ENCODE measurements at places on chromosomes 11 and 22.

GRCh38 chr22:47168900-47169800, 406.7 kb downstream of the TBC1D22A start:
- no peak overlapping the region for H3K27ac ChIP-seq
- DNase-seq, result no peak
- no peak overlapping the region for H3K4me3 ChIP-seq
- peaks cover 30% of the 10 kb centered on the region for H3K36me3 ChIP-seq

DNA sequence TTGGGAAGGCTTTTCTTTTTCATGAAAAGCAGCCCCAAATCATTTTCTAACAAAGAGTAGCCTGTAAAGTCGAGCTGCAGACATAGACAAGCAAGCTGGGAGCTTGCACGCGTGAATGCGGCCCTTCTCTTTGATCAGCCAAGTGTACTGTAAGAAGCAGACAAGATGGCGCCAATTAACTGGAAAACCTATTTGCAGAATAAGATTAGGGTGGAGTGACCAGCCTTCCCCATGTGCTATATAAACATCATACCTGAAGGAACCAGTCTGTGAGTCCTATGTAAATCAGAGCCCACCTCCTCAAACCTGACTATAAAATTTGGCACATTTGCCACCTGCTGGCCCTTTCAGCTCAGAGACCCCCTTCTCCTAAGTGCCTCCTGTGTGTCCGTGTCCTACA, 982.7 kb downstream of the OPCML start:
- no peak overlapping the region for H3K27ac ChIP-seq
- H3K4me3 ChIP-seq, result no peak overlapping the region
- H3K36me3 ChIP-seq, result no peaks in the 10 kb centered on the region

DNA sequence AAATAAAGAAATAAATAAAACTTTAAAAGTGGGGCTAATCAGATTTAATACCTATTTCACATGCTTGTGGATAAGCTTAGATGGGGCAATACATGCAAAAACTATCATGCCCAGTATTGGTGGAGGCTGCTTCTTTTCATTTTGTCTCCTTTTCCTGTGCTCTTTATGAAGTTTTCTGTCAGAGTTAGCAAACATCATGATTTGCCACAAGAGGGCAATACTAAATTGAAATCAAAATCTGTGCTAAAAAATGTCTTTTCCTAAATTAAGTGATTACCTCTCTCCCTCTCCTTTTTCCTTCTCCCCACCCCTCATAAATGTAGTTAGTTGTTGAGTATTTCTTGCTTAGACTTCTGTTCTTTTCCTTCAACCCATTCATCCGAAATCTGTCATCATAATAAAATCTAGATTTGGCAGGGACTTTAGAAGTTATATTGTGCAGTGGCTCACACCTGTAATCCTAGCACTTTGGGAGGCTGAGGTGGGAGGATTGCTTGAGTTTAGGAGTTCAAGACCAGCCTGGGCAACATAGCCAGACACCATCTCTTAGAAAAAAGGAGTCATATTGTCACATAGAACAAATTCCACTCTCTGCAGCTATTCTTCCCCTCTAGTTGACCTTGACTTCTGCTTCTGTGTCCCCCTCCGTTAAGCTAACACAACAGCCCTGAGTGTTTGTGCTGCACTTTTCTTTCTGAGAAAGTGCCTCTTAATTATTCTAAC, 4.7 kb upstream of the ARHGAP42 start:
- peaks cover 6% of the 10 kb centered on the region for H3K27me3 ChIP-seq
- no peak overlapping the region for H3K27ac ChIP-seq
- H3K4me3 ChIP-seq, result no peak overlapping the region

- no peak overlapping the region for H3K27ac ChIP-seq
- no peak overlapping the region for H3K4me3 ChIP-seq
- peaks cover 9% of the 10 kb centered on the region for H3K4me1 ChIP-seq
- no peaks in the 10 kb centered on the region for H3K27me3 ChIP-seq
- no peaks in the 10 kb centered on the region for H3K36me3 ChIP-seq
- no peak for DNase-seq
Observed at GRCh38 chr11:47355283-47356128, 3.0 kb upstream of the MYBPC3 start.

DNA sequence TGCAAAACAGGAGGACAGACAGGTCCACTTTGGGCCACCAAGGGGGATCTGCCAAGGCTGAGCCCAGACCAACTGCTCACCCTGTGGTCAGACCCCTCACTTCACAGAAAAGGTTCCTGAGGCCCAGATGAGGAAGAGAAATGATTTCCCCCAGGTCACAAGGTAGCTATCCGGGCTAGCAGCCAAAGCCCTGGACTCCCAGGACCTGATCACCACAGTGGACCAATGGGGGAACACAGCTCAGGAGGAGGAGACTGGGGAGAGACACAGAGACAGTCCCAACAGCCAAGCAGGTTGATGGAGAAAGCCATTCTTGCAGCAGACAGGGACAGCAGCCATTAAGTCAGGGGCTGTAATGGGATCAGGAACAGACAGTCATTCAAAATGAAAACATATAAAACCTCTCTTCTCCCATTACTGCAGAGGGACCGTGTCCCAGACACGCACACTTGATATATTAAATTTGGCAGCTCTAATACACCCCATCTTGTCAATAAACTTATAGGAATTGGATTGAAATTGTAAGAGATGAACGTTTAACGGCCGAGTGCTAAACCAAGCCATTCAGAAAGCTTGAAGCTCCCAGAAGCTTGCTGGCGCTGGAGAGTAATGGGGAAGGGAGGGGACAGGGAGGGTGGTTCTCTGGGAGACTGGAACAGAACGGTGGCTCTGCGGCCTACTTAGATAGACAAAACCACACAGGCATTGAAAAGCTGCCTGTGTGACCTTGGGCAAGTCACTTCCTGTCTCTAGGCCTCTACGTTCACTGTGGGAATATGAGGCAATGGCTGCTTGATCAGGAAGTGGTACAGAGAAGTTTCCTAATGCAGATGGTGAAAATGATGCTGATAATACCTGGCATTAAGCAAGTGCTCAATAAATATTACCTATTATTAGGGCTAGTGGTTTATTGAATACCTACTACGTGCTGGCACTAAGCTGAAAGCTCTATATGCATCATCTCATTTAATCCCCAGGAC, 16.0 kb downstream of the ZMAT5 start:
- no peak overlapping the region for H3K27ac ChIP-seq
- no peaks in the 10 kb centered on the region for H3K27me3 ChIP-seq
- peaks cover 20% of the 10 kb centered on the region for H3K36me3 ChIP-seq
- no peak overlapping the region for H3K4me3 ChIP-seq

DNA sequence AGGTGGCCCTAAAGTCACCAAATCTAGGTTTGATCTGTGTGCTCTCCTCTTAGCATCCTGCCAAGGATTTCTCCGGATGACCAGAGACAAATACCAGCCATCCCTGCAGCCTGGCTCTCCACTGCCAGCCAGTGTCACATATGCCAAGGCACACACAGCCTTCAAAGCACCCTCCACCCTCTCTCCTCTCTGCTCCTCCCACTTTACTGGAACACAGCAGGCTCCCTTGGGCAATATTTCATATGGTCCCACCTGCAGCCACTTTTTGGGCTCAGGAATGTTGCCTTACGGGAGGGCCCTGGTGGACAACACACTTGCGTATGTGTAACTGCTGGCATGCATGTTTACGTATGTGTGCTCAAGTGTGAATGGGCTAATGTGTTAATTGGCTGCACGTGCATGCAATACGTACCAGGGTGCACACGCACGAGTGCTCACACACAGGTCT, 183.9 kb downstream of the CEP164 start:
- DNase-seq, result no peak
- H3K4me1 ChIP-seq, result no peaks in the 10 kb centered on the region
- no peak overlapping the region for H3K4me3 ChIP-seq

GRCh38 chr11:60924110-60924905, at the start of gene TMEM132A:
Gene TMEM132A, plus strand, starts transcription at chr11:60924460. Its CDS starts 174 bp downstream, at chr11:60924634.
- peak within 1 kb of the TSS; percentile 45 for H3K4me3 ChIP-seq
- H3K27me3 ChIP-seq, result peaks cover 25% of the 10 kb centered on the region
- DNase-seq, result no peak
- H3K4me1 ChIP-seq, result peaks cover 26% of the 10 kb centered on the region

DNA sequence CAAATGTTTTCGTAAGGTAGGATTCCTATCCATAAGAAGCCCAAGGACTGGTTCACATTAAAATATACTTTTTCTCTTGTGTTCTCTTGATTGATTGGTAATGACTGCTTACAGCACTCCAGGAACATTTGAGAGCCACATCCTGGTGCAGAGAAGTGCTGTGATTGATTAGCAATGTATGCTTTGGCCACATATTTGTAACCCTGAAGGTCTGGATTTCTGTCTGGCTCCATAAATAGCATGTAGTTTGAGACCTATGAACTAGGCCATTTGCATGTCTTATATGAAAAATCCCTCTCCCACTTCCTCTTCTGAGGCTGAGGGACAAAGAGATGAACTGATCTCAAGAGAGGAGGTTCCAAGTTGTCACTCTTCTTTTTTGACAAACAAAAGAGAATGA, 49.3 kb upstream of the CD44 start:
- H3K36me3 ChIP-seq, result no peaks in the 10 kb centered on the region
- peaks cover 39% of the 10 kb centered on the region for H3K4me1 ChIP-seq
- DNase-seq, result no peak
- no peaks in the 10 kb centered on the region for H3K27me3 ChIP-seq
- H3K4me3 ChIP-seq, result no peak overlapping the region

GRCh38 chr11:76107971-76108370, 98.3 kb downstream of the WNT11 start:
- no peak overlapping the region for H3K27ac ChIP-seq
- no peak for DNase-seq
- no peaks in the 10 kb centered on the region for H3K36me3 ChIP-seq
- H3K4me1 ChIP-seq, result no peaks in the 10 kb centered on the region
- no peaks in the 10 kb centered on the region for H3K27me3 ChIP-seq

DNA sequence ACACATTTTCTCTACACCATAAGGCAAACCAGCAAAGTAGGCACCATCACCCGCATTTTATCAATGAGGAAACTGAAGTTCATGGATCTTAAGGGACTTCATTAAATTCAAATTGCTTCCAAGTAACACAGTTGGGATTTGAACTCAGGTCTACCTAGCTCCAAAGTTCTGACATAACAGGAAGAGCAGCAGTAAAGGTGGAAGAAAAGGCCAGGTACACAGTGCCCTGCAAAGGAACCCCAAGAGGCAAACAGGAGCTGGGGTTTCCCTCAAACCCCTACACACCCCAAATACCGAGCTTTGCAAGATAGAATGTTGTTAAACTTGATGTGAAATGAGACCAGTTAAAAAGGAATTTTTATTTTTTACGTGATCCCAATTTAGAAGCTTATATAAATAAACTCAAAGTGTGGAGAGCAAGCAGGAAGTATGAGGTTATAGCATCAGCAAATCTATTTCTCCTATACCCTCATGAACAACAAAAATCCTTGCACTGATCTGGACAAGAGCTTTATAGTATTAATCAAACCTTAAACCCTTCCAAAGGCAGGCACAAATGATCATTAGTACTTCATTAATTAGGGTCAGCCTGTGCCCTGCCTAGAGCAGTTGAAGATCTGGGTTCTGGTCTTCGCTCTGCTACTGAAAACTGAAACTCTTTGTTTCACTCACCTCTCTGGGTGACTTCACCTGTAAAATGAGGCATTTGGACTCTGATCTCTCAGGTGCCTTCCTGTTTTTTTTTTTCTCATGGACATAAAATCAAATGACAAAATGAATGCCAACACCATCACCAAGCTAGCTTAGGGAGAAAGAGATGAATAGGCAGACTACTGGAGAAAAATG, 36.5 kb downstream of the SYTL2 start:
- H3K27me3 ChIP-seq, result no peaks in the 10 kb centered on the region
- no peak overlapping the region for H3K27ac ChIP-seq
- H3K4me1 ChIP-seq, result peaks cover 7% of the 10 kb centered on the region
- no peaks in the 10 kb centered on the region for H3K36me3 ChIP-seq

DNA sequence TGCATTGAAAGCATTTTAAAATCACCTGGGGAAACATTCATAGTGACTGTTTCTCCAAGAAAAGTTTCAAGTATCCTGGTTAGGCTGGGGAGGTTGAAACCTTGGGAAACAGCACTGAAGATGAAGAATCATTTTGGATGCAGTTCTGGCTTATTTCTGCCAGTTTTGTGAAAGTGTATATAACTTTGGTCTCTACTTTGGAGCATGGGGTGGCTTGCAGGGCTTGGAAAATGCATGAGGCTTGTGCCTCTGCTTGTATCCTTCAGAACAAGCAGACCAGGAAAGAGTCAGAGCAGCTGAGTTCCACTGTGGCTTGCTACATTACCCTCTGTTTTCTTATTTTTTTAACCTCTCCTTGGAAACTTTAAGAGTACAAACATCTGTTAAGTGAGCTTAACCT, 19.5 kb downstream of the SLC5A12 start:
- no peaks in the 10 kb centered on the region for H3K4me1 ChIP-seq
- H3K27me3 ChIP-seq, result no peaks in the 10 kb centered on the region
- no peak overlapping the region for H3K27ac ChIP-seq
- H3K4me3 ChIP-seq, result no peak overlapping the region
- no peaks in the 10 kb centered on the region for H3K36me3 ChIP-seq
- no peak for DNase-seq

- no peak within 1 kb of the TSS for H3K27ac ChIP-seq
- no peaks in the 10 kb centered on the region for H3K27me3 ChIP-seq
- peaks cover 15% of the 10 kb centered on the region for H3K36me3 ChIP-seq
- peak within 1 kb of the TSS; percentile 41 for H3K4me3 ChIP-seq
- peaks cover 13% of the 10 kb centered on the region for H3K4me1 ChIP-seq
- DNase-seq, result peak; percentile 51
Observed at GRCh38 chr11:45885274-45885920, at the start of gene MAPK8IP1. Gene MAPK8IP1, plus strand, starts transcription at chr11:45885651. Its CDS starts 170 bp downstream, at chr11:45885821.

- H3K27ac ChIP-seq, result peak overlapping the region; percentile 77
- DNase-seq, result peak; percentile 31
- H3K4me1 ChIP-seq, result peaks cover 99% of the 10 kb centered on the region
- no peak overlapping the region for H3K4me3 ChIP-seq
- H3K36me3 ChIP-seq, result peaks cover 12% of the 10 kb centered on the region
Observed at GRCh38 chr11:73969991-73970800, 12.4 kb downstream of the UCP2 start.

DNA sequence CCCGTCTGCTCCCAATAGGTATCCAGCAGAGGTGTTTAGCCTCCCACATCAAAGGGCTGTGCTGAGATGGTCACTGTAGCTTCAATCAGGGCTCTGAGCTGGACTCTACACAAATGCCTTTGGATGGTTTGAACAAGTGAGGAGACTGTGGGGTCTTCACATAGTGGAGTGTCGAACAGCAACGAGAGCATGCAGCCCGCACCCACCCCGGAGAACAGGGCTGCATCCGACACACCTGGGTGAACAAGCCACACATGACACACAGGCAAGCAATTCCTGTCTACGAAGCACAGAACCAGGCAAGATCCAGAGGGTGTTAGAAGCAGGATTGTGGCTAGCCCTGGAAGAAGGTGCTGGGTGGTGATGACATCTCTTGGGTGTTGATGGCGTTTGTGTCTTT, 58.0 kb upstream of the FGF3 start:
- H3K4me3 ChIP-seq, result no peak overlapping the region
- no peak for DNase-seq
- no peaks in the 10 kb centered on the region for H3K36me3 ChIP-seq
- no peaks in the 10 kb centered on the region for H3K4me1 ChIP-seq

DNA sequence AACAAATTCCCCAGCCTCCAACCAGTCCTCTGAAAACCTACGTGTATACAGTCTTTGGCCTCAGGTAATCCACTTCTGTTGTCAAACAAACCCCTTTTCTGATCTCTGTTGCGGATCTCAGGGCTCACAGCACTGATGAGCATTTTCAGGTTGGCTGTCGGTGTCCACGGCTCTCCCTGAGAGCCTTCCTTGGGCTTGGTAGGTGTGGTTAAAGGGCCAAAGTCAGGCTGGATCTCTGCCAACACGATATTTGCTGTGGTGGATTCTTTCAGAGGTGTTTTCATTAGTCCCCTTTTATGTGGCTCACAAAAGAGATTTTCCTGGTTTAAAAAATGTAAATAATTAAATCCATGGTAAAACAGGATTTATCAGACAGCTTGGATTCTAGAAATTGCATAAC, 2.9 kb downstream of the E2F8 start:
- peaks cover 24% of the 10 kb centered on the region for H3K4me1 ChIP-seq
- H3K27me3 ChIP-seq, result peaks cover 23% of the 10 kb centered on the region
- no peak overlapping the region for H3K27ac ChIP-seq
